A549 treated with DMSO at 1 μM for 4 hours (cell line): ENCODE measurements at places on chromosomes 5 and 9. TPM values are rescaled to one million over a fixed set of nuclear protein-coding genes. Genes with fewer than 3 reads are reported as not detected.

Gene SLC24A2
- total RNA-seq: not detected in 5 replicates

Gene RIC1
- 10.2 to 14.7 TPM (median 13.4 TPM) in 5 replicates for total RNA-seq

Gene KIF24
- 3.5 to 4.2 TPM (median 3.6 TPM) in 5 replicates for total RNA-seq

Gene HMMR
- total RNA-seq: 19.3 to 32.3 TPM (median 31.3 TPM) in 5 replicates

Gene CARD9
- total RNA-seq: 0.64 to 2.6 TPM (median 1.1 TPM) in 5 replicates
